ENCODE measurements at places on chromosomes 6 and 20. TPM values are rescaled to one million over a fixed set of nuclear protein-coding genes. Genes with fewer than 3 reads are reported as not detected.

Gene GABRR1
- not detected for total RNA-seq

DNA sequence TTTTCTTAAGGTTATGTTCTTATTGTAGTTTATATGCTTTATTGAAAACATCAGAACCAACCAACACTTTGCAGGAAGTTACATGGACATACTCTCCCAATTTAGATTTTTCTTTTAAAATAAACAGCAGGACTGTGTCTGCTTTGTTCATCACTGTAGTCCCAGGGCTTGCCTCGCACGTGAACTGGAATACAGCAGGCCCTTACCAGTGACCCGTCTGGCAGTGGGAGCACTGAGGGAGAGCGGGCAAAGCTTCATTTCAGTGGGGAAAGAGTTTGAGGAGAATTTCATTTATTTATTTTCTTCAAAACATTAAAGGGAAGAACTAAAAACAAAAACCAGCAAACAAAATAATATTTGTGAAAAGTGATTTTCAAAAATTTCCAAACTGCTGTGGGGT lies 230.8 kb downstream of the PAX1 start:
- no peak for DNase-seq

- DNase-seq, result no peak
These were observed 99.4 kb upstream of the GRIK2 start for GRCh38 chr6:101294051-101294638.

Gene UNC5CL
- 0.39 TPM for total RNA-seq

Gene SESN1
- total RNA-seq, result 42.7 TPM

DNA sequence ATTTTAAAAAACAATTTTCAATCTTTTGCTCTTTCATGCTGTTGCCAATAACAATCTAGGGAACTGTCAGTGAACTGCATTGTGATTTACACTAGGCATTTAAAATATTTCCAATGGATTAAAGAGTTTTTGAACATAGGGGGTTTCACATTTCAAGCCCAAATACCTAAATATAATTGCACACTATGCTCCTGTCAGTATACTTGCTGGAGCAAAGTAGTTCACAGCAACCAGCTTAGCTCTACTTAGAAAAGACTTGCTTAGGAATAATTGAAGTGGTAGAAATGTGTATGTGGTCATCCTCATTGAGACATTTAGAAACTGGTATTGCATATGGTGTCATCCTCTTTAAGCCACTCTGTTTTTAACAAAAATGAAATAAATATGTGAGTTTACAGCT lies 41.7 kb upstream of the REV3L start:
- DNase-seq, result no peak

DNA sequence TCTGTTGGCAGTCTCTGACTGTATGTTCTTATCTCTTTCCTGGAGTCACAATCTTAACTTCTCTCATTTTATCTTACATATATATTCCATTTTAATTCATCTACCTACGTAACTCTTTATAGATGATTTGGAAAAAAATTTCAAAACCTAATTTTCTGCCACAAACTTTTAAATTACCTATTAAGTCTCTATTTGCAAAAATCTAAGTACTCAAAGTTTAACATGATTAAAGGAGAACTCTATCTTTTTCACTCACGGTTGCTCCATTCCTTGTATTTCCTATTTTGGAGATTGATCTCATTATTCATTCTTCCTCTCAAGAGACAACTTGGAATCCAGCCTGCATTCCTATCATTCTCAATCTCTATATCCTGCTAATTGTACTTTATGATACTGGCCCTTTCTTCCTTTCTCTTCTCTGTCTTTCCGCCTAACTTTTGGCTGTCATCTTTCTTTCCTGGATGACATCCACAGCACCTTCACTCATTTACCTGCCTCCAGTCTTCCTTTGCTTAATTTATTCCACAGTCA lies 1071.1 kb upstream of the CITED2 start:
- no peak for DNase-seq

GRCh38 chr20:39042279-39043150 lies 80.4 kb downstream of the DHX35 start:
- no peak for DNase-seq

GRCh38 chr6:3457710-3458602 lies 1.1 kb upstream of the SLC22A23 start:
- DNase-seq, result no peak

Gene ZNF217
- 22.2 TPM for total RNA-seq

Gene PGBD1
- total RNA-seq, result 2.7 TPM

Gene PRR18
- total RNA-seq, result not detected

GRCh38 chr20:60960500-60960899 lies 291.6 kb upstream of the CDH4 start:
- no peak for DNase-seq

- no peak for DNase-seq
These were observed 93.6 kb upstream of the AGPAT4 start for GRCh38 chr6:161367472-161367871.

DNA sequence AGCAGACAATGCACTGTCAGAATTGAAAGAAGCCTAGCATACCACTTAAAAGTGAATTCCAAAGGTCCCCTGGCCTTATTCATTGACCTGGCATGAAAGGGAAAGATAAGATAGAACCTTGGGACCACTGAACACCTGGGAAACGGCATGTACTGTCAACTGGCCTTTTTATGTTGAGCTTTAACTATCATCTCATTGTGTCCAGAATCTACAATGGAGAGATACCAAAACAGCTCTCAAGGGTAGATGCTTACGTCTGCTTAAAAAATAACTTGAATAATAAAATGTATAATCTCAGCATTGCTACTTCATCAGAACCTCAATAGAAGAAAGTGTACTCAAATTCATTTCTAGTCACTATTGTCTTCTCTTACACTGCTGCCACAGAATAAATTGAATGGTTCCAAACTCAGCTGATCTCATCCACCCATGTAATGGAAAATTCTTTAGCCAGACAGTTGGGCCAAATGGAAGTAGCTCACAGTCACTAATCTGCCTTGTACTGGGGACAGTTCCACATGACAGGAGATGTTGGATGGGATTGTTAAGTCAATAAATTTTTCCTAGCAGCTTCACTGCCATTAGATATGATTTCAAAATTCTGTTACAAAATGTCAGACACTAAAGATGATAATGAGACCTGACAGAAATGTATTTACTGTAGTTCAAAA lies 93.8 kb downstream of the MLIP start:
- no peak for DNase-seq

Gene PTPRT
- 0.16 TPM for total RNA-seq

Gene MDFI
- total RNA-seq, result 0.88 TPM

GRCh38 chr6:77383026-77383425 lies 80.3 kb downstream of the HTR1B start:
- DNase-seq, result no peak

GRCh38 chr6:152244998-152245630 lies 392.0 kb downstream of the SYNE1 start:
- DNase-seq, result no peak

Gene SASH1
- total RNA-seq, result 28.2 TPM

DNA sequence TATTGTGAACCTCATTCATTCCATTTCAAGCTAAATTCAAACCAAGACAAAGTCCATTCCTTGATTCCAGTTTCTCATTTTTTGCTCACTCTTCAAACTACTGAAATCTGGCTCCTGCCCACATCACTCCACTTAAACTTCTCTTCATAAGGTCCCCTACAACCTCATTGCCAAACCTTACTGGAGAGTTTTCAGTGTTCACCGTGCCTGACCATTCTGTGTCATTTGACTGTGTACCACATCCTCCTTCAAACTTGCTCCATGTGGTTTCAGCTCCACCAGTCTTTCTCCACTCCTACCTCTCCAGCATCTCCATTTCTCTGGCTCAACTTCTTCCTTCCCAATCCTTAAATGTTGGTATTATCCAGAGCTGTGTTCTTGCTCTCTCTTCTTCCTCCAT lies 38.5 kb upstream of the TAB2 start:
- no peak for DNase-seq

GRCh38 chr20:31981784-31982183 lies 13.8 kb downstream of the XKR7 start:
- no peak for DNase-seq

DNA sequence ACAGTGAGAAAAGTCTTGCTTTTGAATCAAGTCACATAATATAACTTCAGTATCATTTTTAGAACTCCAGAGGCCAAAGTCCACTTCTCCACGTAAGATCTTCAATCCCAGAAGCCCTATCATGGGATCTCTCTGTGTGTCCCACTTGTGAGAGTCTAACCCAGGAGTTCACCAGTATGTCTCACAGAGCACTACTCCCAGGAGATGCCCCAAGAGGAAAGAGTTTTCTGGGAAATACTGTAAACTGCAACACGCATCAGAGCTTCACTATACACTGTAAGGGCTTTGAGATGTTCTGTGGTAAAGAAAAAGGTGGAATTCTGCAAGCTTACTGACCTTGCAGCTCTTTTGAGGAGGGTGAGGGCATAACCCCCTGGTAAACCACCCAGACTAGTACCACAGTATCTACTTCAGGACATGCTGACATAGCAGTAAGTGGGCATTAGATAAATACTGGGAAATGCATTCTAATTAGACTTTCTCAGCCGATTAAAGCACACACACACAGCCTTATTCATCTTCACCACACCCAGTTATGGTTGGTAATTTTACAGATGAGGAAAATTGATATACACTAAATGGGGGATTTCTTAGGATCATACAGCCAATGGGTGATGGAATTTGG lies 12.3 kb downstream of the DCBLD1 start:
- DNase-seq, result no peak

Gene ISM1
- 1.8 TPM for total RNA-seq

Gene GSTA3
- not detected for total RNA-seq

- no peak for DNase-seq
These were observed 18.9 kb downstream of the NCOA7 start for GRCh38 chr6:125809570-125810170.

Gene VSTM2L
- total RNA-seq, result 21.3 TPM

- DNase-seq, result no peak
These were observed 629.7 kb upstream of the IMPG1 start for GRCh38 chr6:76702187-76702586.

GRCh38 chr6:14476793-14477531 lies 359.4 kb downstream of the CD83 start:
- DNase-seq, result peak; percentile 68

DNA sequence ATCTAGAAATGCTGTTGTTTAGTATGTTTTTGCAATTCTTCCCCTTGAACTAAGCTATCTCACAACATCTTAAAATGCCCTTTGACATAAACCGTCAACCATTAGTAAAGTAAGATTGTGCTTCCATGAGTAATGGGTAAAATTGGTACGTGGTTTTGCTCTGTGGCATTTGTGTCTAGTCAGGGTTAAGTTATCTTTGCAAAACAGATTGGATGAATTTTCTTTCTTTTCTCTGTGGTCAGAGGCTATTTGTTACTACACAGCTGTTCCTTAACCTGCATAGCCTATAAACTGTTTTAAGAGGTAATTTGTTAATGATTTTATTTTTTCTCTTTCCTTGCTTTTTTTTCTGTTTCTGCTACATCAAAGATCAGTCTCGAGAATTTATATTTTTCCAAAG lies 75.4 kb downstream of the RPP40 start:
- no peak for DNase-seq

GRCh38 chr6:2793534-2794151 lies 28.4 kb downstream of the WRNIP1 start:
- no peak for DNase-seq

All from heart left ventricle (tissue), 16 donors.